AG04450 (cell line): ENCODE measurements at places on chromosomes 3 and 15. TPM values are rescaled to one million over a fixed set of nuclear protein-coding genes. Genes with fewer than 3 reads are reported as not detected.

VWA5B2 gene
- not detected in 2 replicates for polyA plus RNA-seq

CX3CR1 gene
- not detected in 2 replicates for polyA plus RNA-seq

ACKR4 gene
- 0.10 and 0.20 TPM in 2 replicates for polyA plus RNA-seq

STAB1 gene
- polyA plus RNA-seq = 0.02 TPM in 1 of 2 replicates, not detected in the other

CLDN1 gene
- polyA plus RNA-seq = 9.6 and 9.8 TPM in 2 replicates

ACP3 gene
- 0.71 and 1.9 TPM in 2 replicates for polyA plus RNA-seq
